ENCODE measurements at places on chromosomes 6 and 20.

- no peak for DNase-seq
These were observed 1137.3 kb upstream of the ADGRB3 start for GRCh38 chr6:67497749-67498148.

- DNase-seq = no peak
These were observed 75.1 kb downstream of the CDC40 start for GRCh38 chr6:110255211-110255750.

DNA sequence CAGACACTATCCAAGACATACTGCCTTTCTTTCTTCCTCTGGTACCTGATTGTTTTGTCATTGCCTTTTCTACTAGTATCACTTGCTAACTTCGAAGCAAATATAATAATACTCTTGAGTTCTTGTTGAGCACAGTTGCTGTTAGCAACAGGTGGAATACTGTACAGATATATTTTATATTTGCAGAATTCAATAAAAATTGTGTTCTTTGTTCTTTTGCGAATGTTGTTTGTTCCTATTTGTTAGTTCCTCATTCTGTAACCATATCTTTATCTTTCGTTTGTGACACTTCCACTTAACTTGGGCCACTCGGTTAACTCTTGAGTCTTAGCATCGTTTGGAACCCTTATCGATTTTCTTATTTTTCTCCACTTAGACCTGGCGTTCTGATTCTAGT is 868 bp downstream of the CYB5R4 start:
- DNase-seq = no peak

DNA sequence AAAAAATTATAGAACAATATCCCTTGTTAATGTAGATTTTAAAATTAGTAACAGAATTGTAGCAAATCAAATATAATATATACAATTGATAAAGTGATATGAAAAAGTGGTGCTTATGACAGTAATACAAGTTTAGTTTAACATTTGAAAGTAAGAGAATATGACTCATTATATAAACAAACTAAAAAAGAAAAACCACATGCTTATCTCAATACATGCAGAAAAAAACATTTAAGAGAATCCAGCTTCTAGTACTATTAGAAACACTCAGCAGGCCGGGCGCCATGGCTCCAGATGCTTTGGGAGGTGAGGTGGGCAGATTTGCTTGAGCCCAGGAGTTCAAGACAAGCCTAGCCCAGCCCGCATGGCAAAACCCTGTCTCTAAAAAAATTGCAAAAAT is 60.7 kb upstream of the LAMA2 start:
- DNase-seq = no peak

DNA sequence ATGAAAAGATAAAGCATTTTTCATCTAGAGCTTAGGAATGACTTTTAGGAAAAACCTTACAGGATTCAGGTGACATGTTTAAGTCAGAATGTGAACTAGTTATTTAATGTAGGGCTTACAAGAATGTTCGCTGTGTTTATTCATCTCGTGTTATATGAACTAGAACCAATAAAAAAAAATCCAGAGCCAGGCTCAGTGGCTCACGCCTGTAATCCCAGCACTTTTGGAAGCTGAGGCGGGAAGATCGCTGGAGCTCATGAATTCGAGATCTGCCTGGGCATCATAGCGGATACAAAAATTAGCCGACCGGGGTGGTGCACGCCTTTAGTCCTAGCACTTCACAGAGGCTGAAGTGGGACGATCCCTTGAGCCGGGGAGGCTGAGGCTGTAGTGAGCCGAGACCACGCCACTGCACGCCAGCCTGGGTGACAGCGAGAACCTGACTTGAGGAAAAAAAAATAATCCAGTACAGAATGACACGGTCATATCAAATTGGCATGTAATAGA is 46.3 kb downstream of the OR2B2 start:
- DNase-seq = no peak

DNA sequence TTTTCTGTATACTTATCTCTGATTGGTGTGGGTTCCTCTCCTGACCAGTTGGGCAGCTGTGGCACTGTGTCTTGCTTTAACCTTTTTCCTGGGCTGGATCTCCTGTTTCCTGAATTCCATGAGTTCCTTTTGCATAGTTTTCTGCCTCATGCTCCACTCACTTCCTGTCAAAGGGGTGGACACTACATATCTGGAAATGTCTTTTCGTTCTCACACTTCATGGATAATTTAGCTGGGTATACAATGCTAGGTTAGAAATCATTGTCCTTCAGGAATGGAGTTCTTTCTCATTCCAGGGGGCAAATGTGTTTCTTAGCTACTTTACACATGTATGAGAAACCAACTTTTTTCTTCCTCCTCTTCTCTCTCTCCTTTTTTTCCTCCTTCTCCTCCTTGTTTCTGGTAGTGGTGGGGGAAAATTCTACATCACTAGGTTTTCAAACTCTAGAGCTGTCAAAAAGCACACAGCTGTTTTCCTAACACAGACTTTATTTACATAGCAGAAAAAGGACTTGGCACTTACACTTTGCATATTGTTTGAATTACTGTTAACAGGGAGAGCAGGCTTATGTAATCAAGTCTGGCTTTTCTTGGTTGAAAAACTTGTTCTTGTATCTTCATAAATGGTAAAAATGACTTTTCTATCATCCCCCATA is 9.0 kb upstream of the DDX27 start:
- DNase-seq = no peak

DNA sequence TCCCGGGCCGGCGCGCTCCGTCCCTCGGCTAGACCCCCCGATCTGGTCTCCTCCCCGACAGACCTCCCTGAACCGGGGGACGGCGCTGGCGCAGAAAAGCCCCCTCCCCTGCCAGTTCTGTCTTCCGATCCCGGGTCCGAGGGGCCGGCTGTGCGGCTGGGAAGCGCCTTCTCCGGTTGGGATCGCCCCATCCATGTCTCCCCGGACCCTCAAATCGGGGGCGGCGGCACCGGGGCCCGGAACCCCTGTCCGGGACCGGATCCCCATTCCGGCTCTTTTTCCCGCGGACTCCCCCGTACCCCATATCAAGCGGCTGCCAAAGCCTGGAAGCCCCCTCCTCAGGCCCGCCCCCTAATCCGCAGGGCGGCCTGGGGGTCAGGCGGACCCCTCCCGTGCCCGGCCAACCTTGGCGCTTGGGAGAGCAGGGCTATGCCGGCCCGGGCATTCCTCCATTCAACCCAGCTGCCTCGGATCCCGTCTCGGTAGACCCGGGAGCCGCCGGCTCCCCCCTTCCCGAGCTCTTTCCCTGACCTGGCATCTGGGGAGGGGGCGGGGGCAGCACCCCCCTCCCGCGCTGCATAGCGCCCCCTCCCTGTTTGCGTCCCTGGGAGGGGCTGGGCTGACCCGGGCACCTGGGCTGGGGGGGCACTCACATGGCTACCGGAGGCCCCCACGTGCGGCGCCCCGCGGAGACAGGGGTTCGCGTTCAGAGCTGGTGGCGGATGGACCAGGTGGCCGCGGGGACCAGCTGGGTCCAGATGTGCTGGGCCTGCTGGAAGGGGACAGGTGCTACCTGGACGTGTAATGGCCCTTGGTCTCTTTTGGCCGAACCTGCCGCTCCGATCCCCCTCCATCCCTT is 643 bp downstream of the DLGAP4 start:
- no peak for DNase-seq

DNA sequence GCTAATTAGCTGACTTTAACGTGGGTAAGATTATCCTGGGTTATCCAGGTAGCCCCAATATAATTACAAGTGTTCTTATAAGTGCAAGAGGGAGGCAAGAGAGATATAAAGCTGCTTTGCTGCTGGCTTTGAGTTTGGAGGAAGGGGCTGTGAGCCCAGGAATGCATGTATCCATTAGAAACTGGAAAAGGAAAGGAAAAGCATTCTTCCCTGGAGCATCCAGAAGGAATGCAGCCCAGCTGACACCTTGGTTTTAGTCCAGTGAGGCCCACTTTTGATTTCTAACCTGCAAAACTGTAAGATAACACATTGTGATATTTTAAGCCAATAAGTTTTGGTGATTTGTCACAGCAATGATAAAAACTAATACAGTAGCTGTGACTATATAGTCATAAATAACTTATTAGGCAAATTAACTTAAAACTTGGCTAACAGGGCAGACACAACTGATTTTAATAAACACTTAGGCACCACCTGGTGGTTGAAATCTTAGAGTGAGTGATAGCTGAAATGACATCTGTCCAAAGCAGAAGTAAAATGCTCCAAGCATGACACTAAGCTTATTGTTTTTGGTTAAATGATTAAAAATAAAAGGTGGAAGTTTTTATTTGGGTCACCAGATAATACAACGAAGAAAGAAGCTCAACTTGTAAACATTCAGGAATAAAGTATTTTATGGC is 35.6 kb downstream of the ADGRF4 start:
- DNase-seq = no peak

DNA sequence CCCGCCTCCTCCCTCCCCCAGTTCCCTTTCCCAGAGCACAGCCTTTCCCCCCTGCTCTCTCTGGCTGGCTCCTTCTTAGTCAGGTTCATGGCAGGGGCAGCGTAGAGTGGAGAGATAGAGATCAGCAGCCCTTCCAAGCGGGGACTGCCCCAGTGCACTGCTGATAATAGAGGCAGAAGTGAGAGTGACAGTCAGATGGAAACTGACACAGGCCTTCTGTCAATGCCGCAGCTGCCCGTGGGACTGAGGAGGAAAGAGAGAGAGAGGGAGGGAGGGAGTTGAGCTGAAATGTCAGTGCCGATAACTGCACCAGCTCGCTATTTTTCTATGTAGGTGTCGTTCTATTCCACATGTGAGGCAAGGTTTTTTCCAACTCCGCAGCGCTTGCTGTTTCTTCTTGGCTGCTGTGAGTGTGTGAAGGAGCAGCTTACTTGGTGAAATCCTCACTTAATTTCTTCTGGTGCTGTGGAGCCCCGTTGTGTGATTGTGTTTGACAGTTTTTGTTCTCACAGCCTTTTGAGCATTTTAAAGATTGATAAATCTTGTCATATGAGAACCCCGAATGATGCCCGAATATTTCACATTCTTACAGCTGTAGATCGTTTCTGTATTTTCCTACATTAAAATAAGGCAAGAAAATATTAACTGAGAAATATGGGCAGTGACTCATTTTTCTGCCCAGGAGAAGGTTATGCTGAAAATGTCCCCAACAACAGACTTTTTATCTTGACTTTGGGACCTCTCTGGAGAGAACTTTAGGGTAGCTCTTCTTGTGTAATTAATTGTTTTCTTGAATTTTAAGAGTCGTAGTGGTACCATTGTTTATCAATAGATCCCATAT is 386.4 kb upstream of the MMS22L start:
- DNase-seq = no peak

- no peak for DNase-seq
These were observed 105.1 kb upstream of the CNKSR3 start for GRCh38 chr6:154615483-154616025.

- no peak for DNase-seq
These were observed 1.5 kb downstream of the ZNFX1 start for GRCh38 chr20:49276161-49276960.

DNA sequence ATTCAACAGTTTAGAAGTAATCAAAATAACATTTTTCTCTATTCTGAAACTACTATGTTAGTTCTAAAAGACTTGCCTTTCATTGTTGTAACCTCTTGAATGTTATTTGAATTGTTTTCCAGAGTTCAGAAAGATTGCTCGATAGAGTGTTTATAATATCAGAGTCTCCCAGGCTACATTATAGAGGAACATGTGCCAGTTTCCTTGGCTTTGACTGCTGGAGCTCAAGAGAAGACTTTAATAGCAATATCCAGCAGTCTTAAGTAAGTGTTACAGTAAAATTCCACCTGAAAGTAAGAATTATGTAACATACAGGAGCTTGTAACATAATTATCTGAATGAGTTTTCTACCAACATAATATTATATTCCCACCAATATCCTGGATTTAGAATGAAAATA is 991.8 kb upstream of the ADGRB3 start:
- DNase-seq = no peak

DNA sequence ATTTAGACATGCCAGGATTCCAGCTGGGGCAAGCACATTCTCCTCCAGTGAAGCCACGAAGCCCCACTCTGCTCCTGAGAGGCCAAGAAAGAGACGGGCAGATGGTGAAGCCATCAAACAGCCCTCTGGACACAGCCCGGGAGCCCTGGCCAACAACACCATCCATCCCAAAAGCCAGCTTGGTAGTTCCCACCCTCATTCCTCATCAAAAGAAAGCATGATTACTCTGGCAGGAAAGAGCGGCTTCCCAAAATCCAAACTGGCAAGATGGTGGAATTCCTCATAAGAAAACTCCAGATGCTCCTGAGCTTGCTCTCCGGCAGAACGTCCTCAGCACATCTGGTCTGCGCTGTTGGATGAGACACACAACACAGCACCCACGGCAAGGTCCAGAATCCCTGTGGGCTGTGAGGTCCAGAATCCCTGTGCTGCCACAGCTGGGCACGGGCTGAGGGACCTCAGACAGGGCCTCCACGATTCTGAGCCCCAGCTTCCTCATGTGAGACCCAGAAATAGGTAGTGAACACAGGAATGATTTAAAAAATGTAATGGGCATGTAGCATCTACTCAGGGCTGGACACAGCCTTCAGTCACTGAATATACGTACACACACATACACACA is 52.6 kb downstream of the THBS2 start:
- no peak for DNase-seq

DNA sequence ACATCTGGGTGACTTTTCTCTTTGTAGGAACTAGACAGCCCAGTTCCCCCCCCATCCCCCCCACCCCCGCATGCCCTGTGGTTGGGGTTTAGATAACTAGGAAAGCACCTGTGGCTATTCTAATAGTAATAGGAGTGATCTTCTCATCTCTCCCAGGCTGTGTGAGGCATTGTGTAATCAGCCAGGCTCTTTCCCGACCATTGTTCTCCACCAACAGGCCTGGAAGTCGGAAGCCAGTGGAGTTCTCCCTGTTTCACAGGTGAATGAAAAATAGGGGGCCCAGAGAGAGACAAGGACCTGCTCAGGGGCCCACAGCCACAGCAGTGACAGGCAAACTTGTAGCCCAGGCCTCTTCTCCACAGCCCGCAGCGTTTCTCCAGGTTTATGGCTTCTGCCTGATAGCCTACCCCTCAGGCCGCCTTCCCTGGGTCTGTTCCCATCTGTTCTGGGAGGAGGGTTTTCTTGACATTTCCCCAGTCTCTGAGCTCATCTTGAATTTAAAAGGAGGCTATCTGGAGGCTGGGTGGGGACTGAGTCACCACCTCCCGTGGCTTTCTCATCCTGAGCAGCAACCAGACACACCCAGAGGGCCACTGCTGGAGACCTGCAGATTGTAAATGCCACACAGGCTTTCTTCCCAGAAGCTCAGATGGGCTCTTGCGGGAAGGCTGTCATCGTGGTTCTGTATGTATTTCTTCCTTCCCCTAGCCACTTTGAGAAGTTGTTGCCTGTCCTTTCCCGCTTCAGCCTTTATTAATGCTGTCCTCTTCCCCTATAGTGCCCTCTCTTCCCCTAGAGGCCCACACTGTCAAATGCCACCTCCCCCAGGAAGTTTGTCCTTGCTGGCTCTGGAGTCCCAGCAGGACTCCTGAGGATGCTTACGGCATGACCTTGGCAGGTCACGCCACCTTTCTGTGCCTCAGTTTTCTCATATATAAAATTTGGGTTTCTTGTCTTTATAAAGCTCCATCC is 75.9 kb upstream of the MYL9 start:
- DNase-seq = peak; percentile 36

DNA sequence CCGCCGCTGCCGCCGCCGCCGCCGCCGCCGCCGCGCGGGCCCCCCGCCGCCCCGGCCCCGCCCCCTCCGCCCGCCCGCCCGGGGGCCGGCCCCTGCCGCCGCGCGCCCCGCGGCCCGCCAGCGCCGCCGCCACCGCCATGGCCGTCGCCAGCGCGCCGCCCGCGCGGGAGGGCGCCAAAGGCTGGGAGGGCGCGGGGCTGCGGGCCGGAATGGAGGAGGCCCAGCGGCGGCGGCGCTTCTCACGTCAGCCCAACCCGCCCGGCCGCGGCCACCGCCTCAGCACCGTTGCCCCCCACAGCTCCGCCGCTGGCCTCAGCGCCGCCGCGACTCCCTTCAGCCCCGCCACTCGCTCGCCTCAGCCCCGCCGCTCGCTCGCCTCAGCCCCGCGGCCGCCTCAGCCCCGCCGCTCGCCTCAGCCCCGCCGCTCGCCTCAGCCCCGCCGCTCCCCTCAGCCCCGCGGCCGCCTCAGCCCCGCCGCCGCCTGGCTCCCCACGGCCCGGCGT is 258 bp downstream of the PHF10 start:
- peak; percentile 20 for DNase-seq

Measured in activated effector memory CD4-positive, alpha-beta T cell treated with Interleukin-2 at 50 U/mL for 16 hours (primary cell).